ENCODE measurements at places on chromosomes 11 and 22.

- H3K4me1 ChIP-seq: peaks cover 58% of the 10 kb centered on the region
- no peak overlapping the region for H3K4me3 ChIP-seq
- H3K27ac ChIP-seq: peak overlapping the region; percentile 0
- peaks cover 6% of the 10 kb centered on the region for H3K36me3 ChIP-seq
Measured at GRCh38 chr11:73340164-73340563, 32.1 kb downstream of the ARHGEF17 start.

GRCh38 chr11:19073454-19074415 lies 13.2 kb upstream of the MRGPRX2 start:
- no peak for DNase-seq
- H3K27me3 ChIP-seq: no peaks in the 10 kb centered on the region
- H3K27ac ChIP-seq: no peak overlapping the region
- no peak overlapping the region for H3K4me3 ChIP-seq

DNA sequence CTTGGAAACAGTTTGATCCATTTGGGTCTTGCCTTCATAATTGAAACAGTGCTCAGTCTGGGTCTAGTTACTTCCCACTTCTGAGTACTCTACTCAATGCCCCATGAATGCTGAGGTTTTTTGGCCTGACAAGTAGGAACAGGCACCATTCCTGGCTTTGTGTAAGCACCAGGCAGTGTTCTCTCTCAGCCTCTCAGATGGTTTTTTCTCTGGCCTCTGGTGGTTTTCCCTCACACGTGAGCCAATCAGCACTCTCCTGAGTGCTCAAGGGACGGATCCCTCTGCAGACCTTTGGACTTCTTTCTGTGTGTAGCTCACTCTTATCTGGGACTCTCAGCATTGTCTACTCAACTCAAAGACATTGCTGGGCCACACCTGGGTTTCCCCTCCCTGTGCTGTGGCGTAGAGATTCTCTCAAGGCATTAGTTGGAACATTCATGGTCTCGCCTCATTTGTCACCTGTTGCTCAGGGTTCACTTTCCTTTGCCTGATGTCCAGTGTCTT lies 21.3 kb downstream of the SIK2 start:
- H3K27ac ChIP-seq: no peak overlapping the region
- peaks cover 5% of the 10 kb centered on the region for H3K36me3 ChIP-seq
- no peaks in the 10 kb centered on the region for H3K27me3 ChIP-seq
- no peaks in the 10 kb centered on the region for H3K4me1 ChIP-seq

GRCh38 chr11:128503245-128503991 lies 83.9 kb downstream of the ETS1 start:
- no peaks in the 10 kb centered on the region for H3K27me3 ChIP-seq
- H3K4me1 ChIP-seq: peaks cover 32% of the 10 kb centered on the region
- H3K36me3 ChIP-seq: no peaks in the 10 kb centered on the region
- no peak for DNase-seq

GRCh38 chr11:68969386-68969785 lies 11.4 kb downstream of the MRGPRD start:
- H3K27me3 ChIP-seq: no peaks in the 10 kb centered on the region
- no peaks in the 10 kb centered on the region for H3K4me1 ChIP-seq
- no peak overlapping the region for H3K4me3 ChIP-seq
- no peak overlapping the region for H3K27ac ChIP-seq
- no peaks in the 10 kb centered on the region for H3K36me3 ChIP-seq
- DNase-seq: peak; percentile 60

DNA sequence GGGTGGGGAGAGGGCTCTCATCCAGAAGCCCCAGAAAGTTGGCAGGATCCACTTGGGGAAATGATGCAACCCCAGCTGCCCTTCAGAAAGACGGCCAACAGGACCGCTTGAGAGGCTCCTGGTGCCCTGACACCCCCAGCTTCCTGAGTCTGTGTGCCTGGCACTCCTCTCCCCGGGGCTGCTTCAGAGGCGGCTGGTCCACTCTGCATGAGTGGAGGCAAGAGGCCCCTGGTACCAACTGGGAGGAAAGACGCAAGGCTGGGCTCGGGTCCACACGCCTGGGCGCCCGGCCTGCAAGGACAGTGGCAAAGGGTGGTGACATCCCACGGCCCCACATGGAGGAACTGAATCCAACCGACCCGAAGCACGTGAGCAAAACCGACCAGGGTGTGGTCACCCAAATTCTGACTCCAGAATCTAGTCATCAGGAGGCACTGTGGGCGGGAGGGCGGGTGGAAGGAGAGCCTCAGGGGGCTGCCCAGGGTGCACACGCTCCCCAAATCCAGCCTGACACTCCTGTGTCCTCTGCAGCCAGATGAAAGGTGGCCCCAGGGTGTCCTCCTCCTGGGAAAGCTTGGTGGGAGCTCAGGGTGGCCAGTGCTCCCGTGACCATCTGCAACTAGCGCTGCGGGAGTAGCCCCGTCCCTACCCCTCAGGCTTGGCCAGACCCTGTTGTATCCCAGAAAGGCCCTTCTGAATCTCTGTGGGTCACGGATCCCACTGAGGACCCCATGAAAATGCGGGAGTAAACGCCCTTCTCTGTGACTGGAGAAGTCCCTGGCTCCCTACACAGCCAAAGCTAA lies 3.7 kb downstream of the RNH1 start:
- peak; percentile 41 for DNase-seq
- H3K27ac ChIP-seq: peak overlapping the region; percentile 99
- peaks cover 15% of the 10 kb centered on the region for H3K4me1 ChIP-seq

- no peak for DNase-seq
- H3K4me1 ChIP-seq: peaks cover 6% of the 10 kb centered on the region
- no peak overlapping the region for H3K27ac ChIP-seq
- no peaks in the 10 kb centered on the region for H3K36me3 ChIP-seq
- no peak overlapping the region for H3K4me3 ChIP-seq
Measured at GRCh38 chr22:47151064-47151463, 388.6 kb downstream of the TBC1D22A start.

- no peaks in the 10 kb centered on the region for H3K4me1 ChIP-seq
- no peaks in the 10 kb centered on the region for H3K27me3 ChIP-seq
- no peaks in the 10 kb centered on the region for H3K36me3 ChIP-seq
- DNase-seq: no peak
- no peak overlapping the region for H3K4me3 ChIP-seq
Measured at GRCh38 chr11:1782031-1782590, 18.4 kb upstream of the CTSD start.

GRCh38 chr11:122799406-122800105 lies 38.7 kb upstream of the CRTAM start:
- H3K4me3 ChIP-seq: no peak overlapping the region
- no peaks in the 10 kb centered on the region for H3K4me1 ChIP-seq
- DNase-seq: no peak
- no peaks in the 10 kb centered on the region for H3K27me3 ChIP-seq
- H3K27ac ChIP-seq: no peak overlapping the region
- no peaks in the 10 kb centered on the region for H3K36me3 ChIP-seq

DNA sequence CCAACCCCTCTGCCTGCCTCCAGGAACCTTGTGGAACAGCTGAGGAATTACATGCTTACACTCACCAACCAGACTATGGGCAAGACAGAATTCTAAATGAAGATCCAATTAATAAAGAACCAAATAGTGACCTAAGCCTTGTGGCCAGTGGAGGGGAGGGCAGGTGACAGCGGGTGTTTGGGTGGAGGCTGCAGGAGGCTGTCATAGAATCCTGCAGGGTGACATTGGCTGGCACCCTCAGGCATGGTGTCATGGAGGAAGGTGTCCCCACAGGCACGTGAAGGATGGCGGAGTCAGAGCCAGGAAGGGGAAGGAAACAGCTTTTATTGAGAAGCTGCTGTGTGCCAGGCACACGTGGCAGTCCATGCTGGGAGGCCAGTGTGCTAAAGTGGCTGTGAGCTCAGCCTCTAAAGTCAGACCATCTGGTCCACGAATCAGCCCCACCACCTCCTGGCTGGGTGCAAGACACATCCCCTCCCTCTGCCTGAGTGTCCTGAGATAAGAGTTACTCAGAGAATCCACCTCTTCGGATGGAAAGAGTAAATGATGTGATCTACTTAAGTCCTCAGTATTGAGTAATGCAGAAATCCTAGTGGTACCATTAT lies 8.7 kb downstream of the MYO18B start:
- H3K4me3 ChIP-seq: no peak overlapping the region
- H3K4me1 ChIP-seq: peaks cover 8% of the 10 kb centered on the region
- H3K36me3 ChIP-seq: no peaks in the 10 kb centered on the region
- H3K27me3 ChIP-seq: no peaks in the 10 kb centered on the region
- no peak for DNase-seq

- no peaks in the 10 kb centered on the region for H3K27me3 ChIP-seq
- no peak overlapping the region for H3K27ac ChIP-seq
- H3K4me3 ChIP-seq: no peak overlapping the region
- H3K4me1 ChIP-seq: no peaks in the 10 kb centered on the region
Measured at GRCh38 chr11:47725442-47726117, 10.4 kb upstream of the AGBL2 start.

- no peaks in the 10 kb centered on the region for H3K27me3 ChIP-seq
- no peak overlapping the region for H3K27ac ChIP-seq
- H3K36me3 ChIP-seq: no peaks in the 10 kb centered on the region
- H3K4me3 ChIP-seq: no peak overlapping the region
- DNase-seq: no peak
Measured at GRCh38 chr11:111349191-111349695, 29.8 kb downstream of the POU2AF1 start.

DNA sequence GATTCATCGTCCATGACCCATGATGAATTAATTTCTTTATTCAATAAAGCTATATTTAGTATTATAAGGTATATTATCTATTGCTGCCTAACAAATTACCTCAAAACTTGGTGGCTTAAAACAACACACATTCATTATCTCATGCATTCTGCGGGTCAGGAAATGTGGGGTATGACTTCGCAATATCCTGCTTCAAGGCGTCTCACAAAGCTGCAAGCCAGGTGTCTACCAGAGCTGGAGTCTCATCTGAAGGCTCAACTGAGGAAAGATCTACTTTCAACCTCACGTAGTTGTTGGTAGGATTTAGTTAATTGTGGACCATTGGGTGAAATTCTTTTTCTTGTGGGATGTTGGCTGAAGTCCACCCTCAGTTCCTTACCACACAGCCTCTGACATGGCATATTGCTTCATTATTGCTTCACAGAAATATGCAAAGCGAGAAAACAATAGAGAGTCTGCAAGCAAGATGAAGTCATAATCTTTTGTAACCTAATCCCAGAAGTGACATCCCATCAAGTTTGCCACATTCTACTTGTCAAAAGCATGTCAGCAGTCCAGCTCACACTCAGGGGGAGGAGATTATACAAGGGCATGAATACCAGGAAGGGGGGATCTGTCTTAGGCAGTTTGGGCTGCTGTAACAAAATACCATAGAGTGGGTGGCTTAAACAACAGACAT lies 45.1 kb downstream of the KREMEN1 start:
- H3K36me3 ChIP-seq: no peaks in the 10 kb centered on the region
- H3K27ac ChIP-seq: no peak overlapping the region
- DNase-seq: no peak
- no peaks in the 10 kb centered on the region for H3K27me3 ChIP-seq
- H3K4me3 ChIP-seq: no peak overlapping the region
- H3K4me1 ChIP-seq: no peaks in the 10 kb centered on the region

- H3K27ac ChIP-seq: no peak overlapping the region
- no peaks in the 10 kb centered on the region for H3K4me1 ChIP-seq
- no peaks in the 10 kb centered on the region for H3K27me3 ChIP-seq
- H3K36me3 ChIP-seq: no peaks in the 10 kb centered on the region
- H3K4me3 ChIP-seq: no peak overlapping the region
- no peak for DNase-seq
Measured at GRCh38 chr11:116533186-116533825, 239.5 kb downstream of the BUD13 start.

DNA sequence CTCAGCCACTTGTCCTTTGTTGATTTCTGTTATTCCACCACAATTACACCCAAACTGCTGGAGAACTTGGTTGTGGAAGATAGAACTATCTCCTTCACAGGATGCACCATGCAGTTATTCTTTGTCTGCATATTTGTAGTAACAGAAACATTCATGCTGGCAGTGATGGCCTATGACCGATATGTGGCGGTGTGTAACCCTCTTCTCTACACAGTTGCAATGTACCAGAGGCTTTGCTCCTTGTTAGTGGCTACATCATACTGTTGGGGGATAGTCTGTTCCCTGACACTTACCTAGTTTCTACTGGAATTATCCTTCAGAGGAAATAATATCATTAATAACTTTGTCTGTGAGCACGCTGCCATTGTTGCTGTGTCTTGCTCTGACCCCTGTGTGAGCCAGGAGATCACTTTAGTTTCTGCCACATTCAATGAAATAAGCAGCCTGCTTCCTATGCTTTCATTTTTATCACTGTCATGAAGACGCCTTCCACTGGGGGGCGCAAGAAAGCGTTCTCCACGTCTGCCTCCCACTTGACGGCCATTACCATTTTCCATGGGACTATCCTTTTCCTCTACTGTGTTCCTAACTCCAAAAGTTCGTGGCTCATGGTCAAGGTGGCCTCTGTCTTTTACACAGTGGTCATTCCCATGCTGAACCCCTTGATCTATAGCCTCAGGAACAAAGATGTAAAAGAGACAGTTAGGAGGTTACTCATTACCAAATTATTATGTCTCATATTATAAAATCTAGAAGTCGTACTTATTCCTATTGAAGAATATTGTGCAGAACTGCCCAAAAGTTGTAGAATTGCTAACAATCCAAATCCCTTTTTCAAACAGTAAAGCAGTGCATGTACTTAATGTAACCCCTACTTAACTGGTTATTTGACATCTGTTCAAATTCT lies 53.2 kb downstream of the OR4C6 start:
- H3K27ac ChIP-seq: no peak overlapping the region
- no peaks in the 10 kb centered on the region for H3K36me3 ChIP-seq
- H3K4me1 ChIP-seq: no peaks in the 10 kb centered on the region
- H3K4me3 ChIP-seq: no peak overlapping the region

- H3K27me3 ChIP-seq: no peaks in the 10 kb centered on the region
- H3K4me1 ChIP-seq: no peaks in the 10 kb centered on the region
- H3K4me3 ChIP-seq: no peak overlapping the region
- no peak for DNase-seq
Measured at GRCh38 chr11:108648528-108648885, 16.4 kb upstream of the DDX10 start.

GRCh38 chr11:116826751-116827431 lies 2.8 kb upstream of the APOC3 start:
- no peak overlapping the region for H3K27ac ChIP-seq
- no peak overlapping the region for H3K4me3 ChIP-seq
- no peaks in the 10 kb centered on the region for H3K27me3 ChIP-seq
- no peaks in the 10 kb centered on the region for H3K4me1 ChIP-seq
- DNase-seq: no peak
- no peaks in the 10 kb centered on the region for H3K36me3 ChIP-seq

GRCh38 chr11:63551091-63551888 lies 11.9 kb downstream of the PLAAT2 start:
- DNase-seq: no peak
- no peak overlapping the region for H3K27ac ChIP-seq
- no peaks in the 10 kb centered on the region for H3K36me3 ChIP-seq
- H3K4me1 ChIP-seq: no peaks in the 10 kb centered on the region
- no peak overlapping the region for H3K4me3 ChIP-seq
- H3K27me3 ChIP-seq: no peaks in the 10 kb centered on the region

DNA sequence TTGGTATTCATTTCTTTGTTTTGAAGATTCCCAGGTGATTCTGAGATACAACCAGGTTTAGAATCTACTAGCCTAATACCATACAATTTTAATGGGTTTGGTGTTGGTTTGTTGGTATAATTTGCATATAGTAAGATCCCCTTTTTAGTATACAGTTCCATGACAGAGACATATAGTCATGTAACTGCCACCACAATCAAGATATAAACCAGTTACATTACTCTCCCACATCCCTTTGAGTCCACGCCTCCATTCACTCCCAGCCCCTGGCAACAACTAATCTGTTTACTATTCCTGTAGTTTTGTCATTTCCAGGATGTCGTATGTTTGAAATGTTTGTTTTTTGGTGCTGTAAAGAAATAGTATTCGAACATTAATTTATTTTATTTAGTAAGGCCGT lies 4.3 kb downstream of the ASRGL1 start:
- no peaks in the 10 kb centered on the region for H3K27me3 ChIP-seq
- H3K27ac ChIP-seq: no peak overlapping the region
- no peaks in the 10 kb centered on the region for H3K36me3 ChIP-seq

All from ascending aorta (tissue), 2 donors.